ENCODE measurements at places on chromosomes 6 and 20.

- no peak for DNase-seq
Observed at GRCh38 chr6:109118871-109119354, 23.6 kb downstream of the CEP57L1 start.

GRCh38 chr6:43724914-43725642 is 37.5 kb upstream of the MRPS18A start:
- DNase-seq, result peak; percentile 10

- DNase-seq, result no peak
Observed at GRCh38 chr20:10671221-10671918, 2.4 kb downstream of the JAG1 start.

- no peak for DNase-seq
Observed at GRCh38 chr20:47258745-47259695, 97.5 kb downstream of the ZMYND8 start.

- DNase-seq, result no peak
Observed at GRCh38 chr6:41171908-41172307, 9.0 kb upstream of the TREM2 start.

DNA sequence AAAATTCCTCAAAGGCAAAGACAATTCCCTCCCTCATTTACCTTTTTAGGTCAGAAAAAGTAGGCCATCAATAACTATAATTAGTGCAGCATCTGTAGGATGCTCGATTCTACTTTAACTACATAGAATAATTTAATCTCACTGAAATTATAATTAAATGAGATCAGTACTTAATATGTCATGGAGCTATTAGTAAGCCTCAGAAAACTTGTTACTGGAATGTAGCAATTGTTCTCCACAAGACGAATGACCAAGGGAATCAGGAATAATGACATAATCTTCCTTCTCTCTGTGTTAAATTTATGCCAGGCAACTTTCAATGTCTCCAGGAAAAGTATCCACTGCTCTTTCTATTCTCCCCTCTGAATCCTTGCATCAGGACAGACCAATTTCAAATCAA is 34.1 kb downstream of the SESN1 start:
- DNase-seq, result no peak

- no peak for DNase-seq
Observed at GRCh38 chr20:32036716-32037485, 15.1 kb upstream of the HCK start.

GRCh38 chr6:136784910-136785746 is 7.1 kb downstream of the MAP3K5 start:
- DNase-seq, result no peak

DNA sequence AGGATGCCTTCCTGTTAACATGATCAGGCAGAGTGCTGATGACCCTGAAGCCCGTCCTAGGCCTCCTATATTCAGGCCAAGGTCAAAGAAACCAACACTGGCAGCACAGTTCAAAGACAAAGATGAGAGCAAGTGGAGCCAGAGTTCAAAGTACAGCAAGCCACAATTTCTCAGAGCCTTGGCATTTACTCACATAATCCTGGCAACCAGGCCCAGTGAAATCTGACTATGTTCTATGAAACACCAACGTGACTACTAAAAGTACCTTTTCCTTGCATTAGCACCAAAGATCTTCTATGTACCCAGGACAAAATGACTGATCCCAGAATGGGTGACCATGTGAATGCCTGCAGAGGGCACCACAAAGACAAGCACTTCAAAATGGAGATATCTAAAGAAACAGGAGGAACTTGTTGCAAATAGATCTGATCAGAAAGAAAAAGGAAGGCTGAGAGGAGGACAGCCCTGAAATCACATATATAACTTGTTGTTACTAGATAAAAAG is 3.9 kb downstream of the NFS1 start:
- DNase-seq, result no peak

DNA sequence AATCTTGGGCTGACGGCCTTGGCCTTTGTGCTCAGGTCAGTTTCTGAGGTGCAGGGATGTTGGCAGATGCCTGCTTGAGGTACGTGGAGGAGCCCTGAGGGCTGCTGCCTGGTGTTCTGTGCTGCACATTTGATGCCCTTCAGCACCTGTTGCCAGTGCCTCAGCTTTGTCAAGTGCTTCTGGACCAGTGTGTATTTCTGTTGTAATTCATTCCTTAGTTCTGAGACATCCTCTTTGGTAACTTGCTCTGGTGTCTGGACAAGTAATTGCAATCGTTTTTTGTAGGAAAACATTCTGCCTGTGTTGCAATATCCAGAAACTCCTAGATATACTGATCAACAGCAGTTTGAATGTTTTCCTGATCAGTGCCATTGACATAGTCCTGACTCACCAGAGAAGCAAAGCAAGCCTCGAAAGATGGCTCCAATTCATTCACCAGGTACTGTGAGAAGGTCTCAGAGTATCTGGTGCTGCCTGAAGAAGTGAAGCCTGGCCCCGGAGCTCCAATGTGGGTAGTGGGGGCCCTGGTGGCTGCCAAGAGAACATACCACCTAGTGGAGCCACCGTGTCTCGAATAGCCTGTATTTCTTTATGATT is 26.7 kb downstream of the ZNF337 start:
- DNase-seq, result no peak

DNA sequence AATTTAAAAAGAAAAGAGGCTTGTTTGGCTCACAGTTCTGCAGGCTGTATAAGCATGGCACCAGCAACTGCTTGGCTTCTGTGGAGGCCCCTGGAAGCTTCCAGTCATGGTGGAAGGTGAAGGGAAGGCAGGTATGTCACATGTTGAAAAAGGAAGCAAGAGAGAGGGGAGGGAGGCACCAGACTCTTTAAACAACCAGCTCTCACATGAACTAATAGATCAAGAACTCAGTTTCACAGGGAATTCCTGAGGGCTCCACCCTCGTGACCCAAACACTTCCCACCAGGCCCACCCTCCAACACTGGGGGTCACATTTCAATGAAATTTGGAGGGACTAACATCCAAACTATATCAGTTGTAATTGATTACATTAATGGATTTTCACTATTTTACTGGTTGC is 127.9 kb upstream of the MLIP start:
- DNase-seq, result no peak

DNA sequence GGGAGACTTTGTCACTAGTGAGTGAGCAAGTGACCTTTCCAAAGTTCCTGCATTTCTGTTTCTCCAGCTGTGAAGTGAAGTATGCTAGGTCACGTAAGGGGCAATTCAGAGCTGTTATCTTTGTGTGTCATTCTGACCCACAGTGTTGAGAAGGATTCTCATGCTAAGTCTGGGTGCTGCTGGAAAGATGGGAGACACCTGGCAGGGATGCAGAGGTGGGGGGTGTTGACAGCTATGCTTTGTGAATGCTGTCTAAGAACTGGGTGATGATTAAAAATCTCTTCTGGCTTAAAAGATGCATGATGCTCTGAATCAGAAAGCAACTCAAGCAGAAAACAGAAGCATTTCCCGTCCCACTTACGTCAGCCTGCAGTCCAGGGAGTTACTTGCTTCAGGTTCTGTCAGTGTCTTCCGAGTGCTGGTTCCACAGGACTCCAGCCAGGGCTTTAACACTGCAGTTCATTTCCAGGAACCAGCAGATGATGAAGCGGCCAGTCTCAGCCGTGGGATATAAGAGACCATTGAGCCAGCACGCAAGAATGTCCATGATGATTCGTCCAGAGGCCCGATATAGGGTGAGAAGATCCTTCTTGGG is 30.9 kb upstream of the ASXL1 start:
- no peak for DNase-seq

DNA sequence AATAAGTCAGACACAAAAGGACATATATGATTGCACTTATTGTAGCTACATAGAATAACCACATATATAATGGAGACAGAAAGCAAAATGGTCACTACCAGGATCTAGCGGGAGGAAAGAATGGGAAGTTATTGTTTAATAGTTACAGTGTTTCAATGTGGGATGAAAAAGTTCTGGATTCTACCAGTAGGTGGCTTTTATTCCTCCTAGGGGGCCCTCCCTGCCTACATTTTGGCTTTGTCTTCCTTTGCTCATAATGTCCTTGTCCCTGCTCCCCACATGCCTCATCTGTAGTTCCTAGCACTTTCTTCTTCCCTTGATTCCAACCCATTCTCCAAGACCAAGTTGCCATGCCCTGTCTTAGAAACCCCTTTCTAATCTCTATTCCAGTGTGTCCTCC is 16.3 kb downstream of the ZNF133 start:
- DNase-seq, result no peak

GRCh38 chr6:91304521-91304920 is 717.6 kb upstream of the MAP3K7 start:
- DNase-seq, result no peak

- no peak for DNase-seq
Observed at GRCh38 chr6:130063806-130064205, 45.4 kb downstream of the L3MBTL3 start.

- DNase-seq, result no peak
Observed at GRCh38 chr6:93571346-93571745, 152.0 kb upstream of the EPHA7 start.

- DNase-seq, result no peak
Observed at GRCh38 chr6:135358251-135358821, 139.2 kb downstream of the AHI1 start.

DNA sequence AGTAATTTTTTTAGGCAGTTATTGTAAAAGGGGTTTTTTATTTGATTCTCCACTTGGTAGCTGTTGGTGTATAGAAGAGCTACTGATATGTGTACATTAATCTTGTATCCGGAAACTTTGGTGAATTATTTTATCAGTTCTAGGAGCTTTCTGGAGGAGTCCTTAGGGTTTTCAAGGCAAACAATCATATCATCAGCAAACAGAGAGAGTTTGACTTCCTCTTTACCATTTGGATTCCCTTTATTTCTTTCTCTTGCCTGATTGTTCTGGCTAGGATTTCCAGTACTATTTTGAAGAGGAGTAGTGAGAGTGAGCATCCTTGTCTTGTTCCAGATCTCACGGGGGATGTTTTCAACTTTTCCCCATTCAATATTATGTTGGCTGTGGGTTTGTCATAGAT is 28.0 kb upstream of the TNFAIP3 start:
- DNase-seq, result no peak

GRCh38 chr20:48635791-48636267 is 192.0 kb downstream of the PREX1 start:
- DNase-seq, result peak; percentile 57

- no peak for DNase-seq
Observed at GRCh38 chr6:6474170-6474920, 114.2 kb upstream of the LY86 start.

- no peak for DNase-seq
Observed at GRCh38 chr6:123360359-123360758, 276.4 kb downstream of the TRDN start.

- no peak for DNase-seq
Observed at GRCh38 chr6:121748376-121748775, 312.9 kb downstream of the GJA1 start.

GRCh38 chr6:158009114-158009891 is 27.6 kb downstream of the SYNJ2 start:
- DNase-seq, result no peak

DNA sequence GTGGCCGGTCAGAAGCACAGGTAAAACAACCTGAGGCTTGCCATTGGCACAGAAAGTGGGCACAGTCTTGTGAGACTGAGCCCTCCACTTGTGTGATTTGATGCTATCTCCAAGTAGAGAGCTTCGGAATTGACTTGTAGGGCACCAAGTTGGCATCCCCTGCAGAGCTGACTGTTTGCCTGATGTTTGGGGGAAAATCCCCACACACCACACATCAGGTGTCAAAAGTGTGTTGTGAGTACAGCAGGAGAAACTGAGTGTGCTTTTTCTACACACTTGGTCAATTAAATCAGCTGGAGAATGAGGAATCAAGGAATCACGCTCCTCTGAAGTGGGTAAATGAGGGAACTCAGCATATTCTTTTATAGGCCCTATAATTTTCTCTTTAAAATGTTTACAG is 989 bp downstream of the SERINC3 start:
- no peak for DNase-seq

GRCh38 chr6:157088841-157089240 is 234.5 kb downstream of the TMEM242 start:
- no peak for DNase-seq

GRCh38 chr6:21869085-21869771 is 275.7 kb downstream of the SOX4 start:
- no peak for DNase-seq

GRCh38 chr6:115592025-115592424 is 468.7 kb downstream of the FRK start:
- no peak for DNase-seq

DNA sequence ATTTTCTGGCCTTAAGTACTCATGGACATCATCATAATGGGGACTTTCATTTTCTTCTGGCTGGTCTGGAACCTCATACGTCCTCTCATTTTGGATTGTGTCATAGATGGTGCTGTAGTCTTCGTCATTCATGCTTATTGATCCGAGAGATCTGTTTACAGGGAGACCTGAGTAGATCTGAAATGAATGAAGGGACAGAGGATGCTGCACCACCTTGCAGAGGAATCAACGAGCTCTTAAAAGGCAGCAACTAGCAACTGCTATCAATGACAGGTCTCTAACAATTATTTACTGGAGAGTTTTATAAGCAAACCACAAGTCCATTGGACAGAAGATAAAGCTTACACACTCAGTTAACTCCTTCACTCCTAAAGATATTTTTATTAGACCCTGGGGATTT is 49.7 kb upstream of the ENPP4 start:
- no peak for DNase-seq

DNA sequence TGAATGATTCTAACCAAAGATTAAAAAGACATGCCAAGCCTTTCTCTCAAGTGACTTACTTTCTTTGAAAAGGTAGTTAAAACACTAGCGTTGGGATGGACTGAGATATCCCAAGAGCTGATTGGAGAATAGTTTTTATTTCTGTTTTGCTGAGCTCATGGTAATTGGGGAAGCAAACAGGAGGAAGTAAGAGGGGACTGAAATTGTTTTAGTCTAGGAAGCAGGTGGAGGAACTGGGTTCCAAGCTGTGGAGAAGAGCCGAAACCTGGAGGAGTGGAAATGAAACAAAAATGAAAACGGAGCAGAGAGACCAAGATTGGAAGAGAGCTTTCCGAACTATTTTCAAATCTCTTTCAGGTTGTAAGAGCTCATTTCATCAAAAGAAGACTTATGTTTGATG is 59.9 kb upstream of the TENT5A start:
- DNase-seq, result no peak

DNA sequence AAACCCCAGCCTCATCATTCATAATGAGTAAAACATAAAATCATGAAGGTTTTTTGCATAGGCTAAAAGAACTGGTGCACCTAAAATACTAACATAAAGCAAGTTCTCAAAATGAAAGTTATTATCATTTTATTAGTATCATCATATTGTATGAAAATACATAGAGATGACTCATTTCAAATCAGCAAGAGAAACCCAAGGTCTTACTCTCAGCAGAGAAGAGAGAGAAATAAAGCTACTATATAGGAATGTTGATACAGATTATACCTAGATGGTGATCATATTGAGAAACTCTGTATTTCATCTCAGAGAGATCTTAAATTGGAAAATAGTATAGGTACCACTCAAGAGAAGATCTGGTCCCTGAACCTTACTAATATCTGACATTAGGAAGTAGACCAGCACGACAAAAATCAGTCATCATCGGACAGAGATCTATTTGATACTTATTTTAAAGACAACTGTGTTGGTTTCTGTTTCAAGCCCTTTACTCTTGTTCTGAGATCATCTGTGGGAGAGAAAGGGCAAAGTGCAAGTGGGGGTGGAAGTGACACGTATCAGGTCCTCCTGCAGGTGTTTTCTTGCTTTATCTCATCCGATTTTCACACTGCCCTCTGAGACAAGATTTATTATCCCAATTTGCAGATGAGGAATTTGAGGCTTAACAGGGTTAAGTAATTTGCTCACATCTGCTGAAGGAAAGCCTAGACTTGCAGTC is 532.3 kb downstream of the MAFB start:
- DNase-seq, result no peak
